Stimulated activated naive CD4-positive, alpha-beta T cell (primary cell): ENCODE measurements at places on chromosomes 1 and 21.
A peak's percentile ranks its signal among the peaks of the same experiment; 100 is the strongest.

DNA sequence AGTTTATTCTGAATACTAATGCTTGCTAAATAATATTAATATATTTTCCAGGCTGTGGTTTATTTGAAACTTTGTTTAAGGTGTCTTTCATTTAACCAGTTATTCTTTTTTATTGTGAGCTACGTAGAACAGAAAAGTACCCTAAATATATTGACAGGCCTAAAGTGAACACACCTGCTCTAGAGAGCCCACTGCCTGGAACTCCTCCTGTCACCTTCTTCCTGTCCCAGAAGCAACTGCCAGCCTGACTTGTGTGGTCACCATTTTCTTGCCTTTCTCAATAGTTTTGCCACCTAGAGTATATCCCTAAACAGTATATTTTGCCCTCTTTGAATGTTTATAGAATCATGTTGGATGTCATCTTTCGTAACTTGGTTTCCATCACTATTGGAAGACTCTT lies 48.5 kb downstream of the SCCPDH start:
- DNase-seq = no peak

- no peak for DNase-seq
Measured at GRCh38 chr1:37250371-37250770, 216.1 kb upstream of the GRIK3 start.

- DNase-seq = no peak
Measured at GRCh38 chr21:45175326-45176095, 101.1 kb downstream of the ADARB1 start.

GRCh38 chr1:234047123-234047522 lies 142.6 kb downstream of the SLC35F3 start:
- DNase-seq = no peak

- DNase-seq = no peak
Measured at GRCh38 chr1:115643666-115644065, 1.9 kb downstream of the VANGL1 start.

DNA sequence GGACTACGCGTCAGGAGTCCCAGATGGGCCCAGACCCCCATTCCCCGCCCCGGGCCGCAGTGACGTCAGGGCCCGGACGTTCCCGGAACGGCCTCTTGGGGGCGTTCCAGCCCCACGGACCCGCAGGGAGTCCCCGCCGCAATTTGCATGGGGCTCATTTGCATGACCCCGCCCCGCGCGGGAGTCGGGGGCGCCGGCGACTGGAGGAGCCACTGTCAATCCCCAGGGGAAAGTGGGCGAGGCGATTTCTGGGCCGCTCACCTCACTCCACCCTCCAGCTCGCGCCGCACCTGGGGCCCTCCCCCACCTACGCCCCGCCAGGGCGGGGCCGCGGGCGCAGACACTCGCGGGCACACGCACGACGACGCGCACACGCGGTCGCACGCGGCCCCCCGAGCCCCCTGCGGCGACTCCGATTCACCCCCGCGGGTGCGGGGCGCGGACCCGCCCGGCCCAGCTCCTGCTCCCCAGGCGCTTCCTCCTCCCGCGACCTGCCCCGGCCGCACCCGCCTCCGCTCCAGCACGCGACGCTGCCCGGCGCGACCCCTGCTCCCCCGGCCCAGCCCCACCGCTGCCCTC lies 13.2 kb downstream of the AGRN start:
- peak; percentile 85 for DNase-seq

DNA sequence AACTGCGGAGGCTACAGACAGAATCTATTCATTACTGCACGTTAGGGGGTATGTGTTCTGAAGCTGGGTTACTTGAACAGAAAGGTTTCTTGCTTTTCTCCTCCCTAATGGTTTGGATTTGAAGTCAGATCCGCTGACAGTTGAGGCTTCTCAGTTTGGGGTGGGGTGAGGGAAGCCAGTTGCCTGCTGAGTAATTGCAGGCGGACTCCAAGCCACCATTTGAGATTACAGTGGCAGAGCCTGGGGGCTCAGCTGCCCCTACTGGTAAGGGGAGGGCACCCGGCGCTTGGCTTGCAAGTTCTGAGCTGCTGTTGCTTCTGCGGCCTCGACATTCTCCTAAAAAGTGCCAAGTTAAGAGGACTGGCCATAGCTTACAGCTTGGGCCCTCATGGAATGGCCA lies 2.0 kb downstream of the GRHL3 start:
- no peak for DNase-seq

GRCh38 chr1:94532077-94532476 lies 9.5 kb downstream of the F3 start:
- no peak for DNase-seq

DNA sequence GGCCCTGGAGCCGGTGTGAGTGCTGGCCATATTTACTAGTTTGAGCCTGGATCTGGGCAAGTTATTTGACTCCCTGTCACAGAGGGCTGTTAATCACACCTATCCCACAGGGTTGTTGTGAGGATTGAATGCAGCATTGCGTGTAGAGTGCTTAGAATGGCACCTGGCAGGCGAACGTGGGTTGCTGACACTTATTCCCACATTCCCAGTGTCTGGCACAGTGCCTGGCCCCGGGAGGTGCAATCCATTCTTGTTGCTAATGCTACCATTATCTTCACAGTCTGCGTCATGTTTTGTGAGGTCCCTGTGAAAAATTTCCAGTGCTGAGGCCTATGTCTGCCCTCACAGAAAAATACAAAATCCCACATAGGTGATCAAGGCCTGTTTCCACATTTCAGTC lies 66.1 kb downstream of the CD2 start:
- DNase-seq = no peak

GRCh38 chr1:234882898-234883297 lies 245.7 kb downstream of the TOMM20 start:
- no peak for DNase-seq
